ENCODE measurements at places on chromosomes 3 and 15.
A peak's percentile ranks its signal among the peaks of the same experiment; 100 is the strongest.

DNA sequence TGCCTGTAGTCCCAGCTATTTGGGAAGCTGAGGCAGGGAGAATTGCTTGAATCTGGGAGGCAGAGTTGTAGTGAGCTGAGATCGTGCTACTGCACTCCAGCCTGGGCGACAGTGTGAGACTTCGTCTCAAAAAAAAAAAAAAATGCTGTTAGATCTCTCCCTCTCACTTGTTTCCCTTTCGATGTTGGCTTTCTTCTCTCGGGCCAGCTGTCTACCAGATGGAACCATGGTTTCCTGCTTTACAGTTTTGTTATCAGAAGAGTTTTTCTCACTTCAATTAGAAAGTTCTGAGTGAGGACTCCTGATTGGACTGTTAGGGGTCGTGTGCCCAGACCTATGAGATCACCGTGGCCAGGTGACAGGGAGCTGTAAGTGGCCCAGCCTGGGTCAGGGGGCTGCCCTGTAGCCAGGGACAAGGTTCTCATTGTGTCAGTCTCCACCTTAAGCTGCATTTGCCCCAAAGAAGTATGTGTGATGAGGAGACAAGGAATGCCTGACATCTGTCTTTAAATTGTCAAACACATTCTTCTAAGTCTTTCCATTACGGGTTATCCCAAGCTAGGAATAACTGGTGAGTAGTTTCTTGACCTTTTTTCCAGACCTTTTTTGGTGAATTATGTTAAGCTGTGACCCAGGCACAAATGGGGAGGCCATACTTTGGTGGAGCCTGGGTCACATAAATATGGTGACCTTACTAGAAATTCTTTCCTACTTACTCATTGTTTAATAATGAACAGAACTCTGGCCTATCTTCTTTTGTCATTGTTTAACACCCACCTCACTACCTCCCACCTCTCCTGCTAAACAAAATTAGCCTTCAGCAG is 25.2 kb downstream of the SNAPC5 start:
- no peak for DNase-seq

- peak; percentile 58 for DNase-seq
Measured at GRCh38 chr3:24496529-24497482, 2.2 kb upstream of the THRB start.

GRCh38 chr3:157605356-157605755 is 102.1 kb upstream of the VEPH1 start:
- no peak for DNase-seq

- no peak for DNase-seq
Measured at GRCh38 chr15:93179700-93180102, 90.7 kb upstream of the RGMA start.

DNA sequence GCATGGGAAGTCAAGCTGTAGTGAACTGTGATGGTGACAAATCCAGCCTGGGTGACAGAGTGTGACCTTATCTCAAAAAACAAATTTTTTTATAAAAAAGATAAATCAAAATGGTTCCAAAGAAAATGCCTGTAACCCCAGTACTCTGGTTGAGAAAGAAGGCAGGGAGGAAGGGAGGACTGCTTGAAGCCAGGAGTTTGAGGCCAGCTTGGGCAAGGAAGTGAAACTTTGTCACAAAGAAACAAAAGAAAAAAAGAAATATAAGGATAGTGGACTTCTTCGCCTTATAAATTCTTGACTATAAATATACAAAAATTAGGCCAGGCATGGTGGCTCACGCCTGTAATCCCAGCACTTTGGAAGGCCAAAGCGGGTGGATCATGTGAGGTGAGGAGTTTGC is 34.1 kb downstream of the SMARCC1 start:
- DNase-seq = no peak

DNA sequence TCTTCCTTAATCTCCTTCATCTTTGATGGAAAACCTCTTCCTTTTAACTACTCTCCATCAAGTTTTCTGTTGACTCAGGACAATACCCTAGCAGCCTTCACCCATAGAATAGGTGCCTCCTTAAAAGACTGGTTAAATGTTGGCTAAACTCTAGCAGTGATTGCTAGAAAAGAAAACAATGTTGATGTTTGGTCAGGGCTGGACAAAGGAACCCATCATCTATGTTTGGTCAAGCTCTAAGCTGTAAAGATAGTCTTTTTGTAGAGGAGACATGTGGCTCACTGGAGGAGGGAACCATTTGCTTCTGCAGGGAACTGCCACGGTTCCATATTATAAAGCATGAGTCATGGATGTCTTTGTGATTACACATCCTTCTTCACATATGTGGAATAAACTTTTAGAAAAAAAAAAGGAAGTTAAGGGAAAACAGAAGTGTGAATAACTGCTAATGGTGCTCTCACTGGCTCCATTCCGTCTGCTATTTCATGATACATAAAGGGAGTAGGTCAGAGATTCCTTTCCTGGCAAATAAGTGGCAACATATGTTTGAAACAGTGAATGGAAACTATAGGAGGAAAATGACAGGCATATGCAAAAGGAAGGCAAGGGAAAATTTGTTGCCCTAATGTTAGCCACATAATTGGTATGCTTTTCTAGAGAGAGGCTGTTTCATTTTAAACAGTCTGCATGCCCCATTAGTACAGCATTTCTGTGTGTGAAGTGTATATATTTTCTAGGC is 78.2 kb downstream of the CMSS1 start:
- DNase-seq = no peak

GRCh38 chr3:148075771-148076716 is 621.7 kb upstream of the AGTR1 start:
- DNase-seq = peak; percentile 11

- no peak for DNase-seq
Measured at GRCh38 chr3:25084016-25084415, 344.0 kb upstream of the RARB start.

DNA sequence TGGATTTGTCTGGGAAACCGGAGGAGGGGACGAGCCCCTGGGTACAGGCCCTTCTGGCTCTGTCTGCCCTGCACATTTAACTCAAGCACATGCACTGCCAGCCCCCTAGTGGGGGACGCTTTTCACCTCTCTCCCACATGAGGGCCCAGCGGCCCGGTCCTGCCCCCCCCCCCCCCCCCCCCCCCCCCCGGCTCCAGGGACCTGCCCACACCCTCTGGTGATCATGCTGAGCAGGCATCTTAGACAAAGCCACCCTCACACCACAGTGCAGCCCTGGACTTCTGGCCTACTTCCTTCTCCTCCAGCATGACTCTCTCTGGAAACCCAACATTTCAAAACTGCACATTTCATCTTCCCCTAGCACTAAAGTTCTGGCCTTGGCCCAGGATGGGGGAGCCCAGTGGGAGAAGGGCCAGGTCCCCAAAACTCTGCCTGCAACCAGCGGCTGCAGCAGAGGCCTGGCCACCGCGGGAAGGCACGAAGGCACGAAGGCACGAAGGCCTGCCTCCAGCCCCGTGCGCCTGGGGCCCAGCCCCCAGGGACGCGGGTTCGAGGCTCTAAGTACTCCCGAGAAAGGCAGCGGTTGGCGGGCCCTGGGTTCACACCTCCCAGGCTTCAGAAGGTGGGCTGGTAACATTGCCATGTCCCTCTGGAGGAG is 14.1 kb downstream of the KLF15 start:
- no peak for DNase-seq

DNA sequence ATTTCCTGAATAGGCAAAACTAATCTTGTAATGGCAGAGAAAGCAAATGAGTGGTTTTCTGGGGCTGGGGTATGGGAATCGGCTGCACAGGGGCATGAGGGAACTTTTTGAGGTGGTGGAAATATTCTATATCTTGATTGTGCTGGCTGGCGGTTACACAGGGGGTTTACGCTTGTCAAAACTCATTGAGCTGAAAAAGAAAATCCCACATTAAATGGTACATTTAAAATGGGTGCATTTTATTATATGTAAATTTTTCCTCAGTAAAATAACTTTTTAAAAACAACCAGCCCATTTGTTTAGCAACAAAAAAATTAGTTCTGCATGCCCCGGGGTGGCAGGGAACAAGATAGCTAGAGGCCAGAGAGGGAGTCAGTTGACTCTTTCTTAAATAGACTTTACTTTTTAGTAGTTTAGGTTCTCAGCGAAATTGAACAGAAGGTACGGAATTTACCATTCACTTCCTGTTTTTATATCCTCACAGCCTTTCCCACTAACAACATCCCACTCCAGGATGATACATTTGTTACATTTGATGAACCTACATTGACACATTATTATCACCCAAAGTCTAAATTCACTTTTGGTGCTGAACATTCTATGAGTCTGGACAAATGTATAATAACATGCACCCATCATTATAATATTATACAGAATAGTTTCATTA is 41.2 kb upstream of the BCL2A1 start:
- DNase-seq = no peak

DNA sequence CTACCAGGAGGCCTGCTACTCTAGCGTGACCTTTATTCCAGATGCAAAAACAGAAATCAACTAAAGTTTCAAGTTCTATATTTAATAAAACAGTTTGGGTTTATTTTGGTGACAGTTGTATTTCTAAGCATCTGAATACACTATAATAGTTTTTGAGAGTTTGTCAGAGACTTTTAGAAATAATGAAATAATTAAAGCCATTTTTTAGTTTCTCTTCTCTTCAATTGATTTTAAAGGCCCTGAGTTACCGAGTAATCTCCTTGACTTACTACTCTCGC is 523.4 kb downstream of the CADM2 start:
- DNase-seq = no peak

- DNase-seq = no peak
Measured at GRCh38 chr3:118907909-118908308, 126.7 kb downstream of the IGSF11 start.

DNA sequence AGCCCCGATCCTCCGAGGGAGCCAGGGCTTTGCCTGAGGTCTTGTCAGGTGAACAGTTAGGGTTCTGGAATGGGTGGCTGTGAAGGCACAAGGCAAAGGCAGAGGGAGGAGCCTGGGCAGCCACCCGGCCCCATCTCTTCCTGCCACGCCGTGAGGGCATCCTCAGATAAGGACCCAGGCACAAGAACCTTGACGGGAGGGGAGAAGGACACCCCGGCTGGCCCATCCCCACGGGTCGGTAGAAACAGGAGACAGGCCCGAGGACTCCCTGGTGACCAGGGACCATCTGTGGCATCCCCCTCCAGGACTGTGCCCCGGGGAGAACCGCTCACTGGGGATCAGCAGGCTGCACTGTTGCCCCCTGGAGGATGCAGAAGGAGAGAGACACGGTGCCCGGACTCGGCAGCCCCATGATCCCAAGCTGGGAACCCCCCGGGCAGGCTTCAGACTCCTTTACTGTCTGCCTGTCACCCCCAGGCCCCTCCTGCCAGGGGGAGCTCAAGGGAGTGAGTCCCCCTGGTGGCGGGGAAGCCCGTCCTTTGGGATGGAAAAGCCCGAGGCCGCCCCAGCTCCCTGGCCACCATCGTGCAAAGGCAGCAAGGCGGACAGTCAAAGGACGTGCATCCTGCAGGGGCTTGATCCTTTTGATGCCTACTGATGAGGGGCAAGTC is 12.3 kb upstream of the PCSK6 start:
- peak; percentile 36 for DNase-seq

- DNase-seq = no peak
Measured at GRCh38 chr3:85912980-85913379, 954.2 kb downstream of the CADM2 start.

- no peak for DNase-seq
Measured at GRCh38 chr15:74121858-74122257, 8.5 kb upstream of the ISLR2 start.

DNA sequence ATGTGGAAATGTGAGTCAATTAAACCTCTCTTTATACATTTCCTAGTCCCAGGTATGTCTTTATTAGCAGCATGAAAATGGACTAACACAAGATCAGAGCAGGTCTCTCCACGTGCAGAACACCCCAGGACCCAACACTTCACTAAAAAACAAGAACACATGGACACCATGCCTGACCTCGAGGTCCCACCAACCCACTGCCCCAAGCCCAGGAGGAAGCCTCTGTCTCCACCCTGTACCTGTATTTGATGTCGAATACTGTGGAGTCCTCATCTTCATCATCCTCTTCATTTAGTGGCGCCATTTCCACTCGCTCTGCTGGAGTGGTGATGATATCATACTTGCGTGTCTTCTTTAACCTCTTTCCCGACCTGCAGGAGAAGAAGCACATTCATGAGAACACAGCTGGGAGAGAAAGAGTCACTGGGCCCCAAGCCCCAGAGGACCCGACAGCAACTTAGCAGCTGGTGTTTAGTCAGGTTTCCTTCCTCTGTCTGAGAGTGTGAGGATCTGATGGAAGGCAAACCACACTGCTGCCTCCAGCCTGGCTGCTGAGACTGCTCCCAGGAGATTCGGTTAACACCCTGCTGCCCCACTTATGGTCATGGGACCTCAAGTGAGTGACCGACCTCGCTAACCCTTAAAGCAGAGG is 25.5 kb downstream of the FAM174B start:
- no peak for DNase-seq

DNA sequence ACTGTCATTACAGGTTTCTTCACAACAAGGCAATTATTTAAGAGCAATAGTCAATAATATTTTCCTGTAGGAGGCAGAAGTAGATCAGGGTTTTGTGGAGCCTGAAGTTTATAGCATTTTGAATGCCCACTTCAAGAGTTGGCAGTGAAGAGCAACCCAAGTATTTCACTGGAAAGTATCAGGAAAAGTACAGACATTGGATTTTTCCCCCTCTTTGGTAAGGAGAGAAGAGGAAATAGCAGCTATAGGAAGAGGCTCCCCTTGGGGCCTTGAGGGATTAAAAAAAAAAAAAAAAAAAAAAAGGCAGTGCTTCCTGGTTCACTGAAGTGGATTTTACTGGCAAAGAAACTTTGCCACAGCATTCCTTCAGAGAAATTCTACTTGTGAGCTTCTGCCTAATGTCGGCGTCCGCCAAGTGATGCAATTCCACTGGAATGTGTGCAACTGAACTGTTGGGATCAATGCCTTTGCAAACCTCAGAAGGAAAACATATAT is 5.7 kb upstream of the CNTN6 start:
- DNase-seq = peak; percentile 83

GRCh38 chr3:188400494-188401243 is 246.7 kb downstream of the LPP start:
- DNase-seq = no peak

DNA sequence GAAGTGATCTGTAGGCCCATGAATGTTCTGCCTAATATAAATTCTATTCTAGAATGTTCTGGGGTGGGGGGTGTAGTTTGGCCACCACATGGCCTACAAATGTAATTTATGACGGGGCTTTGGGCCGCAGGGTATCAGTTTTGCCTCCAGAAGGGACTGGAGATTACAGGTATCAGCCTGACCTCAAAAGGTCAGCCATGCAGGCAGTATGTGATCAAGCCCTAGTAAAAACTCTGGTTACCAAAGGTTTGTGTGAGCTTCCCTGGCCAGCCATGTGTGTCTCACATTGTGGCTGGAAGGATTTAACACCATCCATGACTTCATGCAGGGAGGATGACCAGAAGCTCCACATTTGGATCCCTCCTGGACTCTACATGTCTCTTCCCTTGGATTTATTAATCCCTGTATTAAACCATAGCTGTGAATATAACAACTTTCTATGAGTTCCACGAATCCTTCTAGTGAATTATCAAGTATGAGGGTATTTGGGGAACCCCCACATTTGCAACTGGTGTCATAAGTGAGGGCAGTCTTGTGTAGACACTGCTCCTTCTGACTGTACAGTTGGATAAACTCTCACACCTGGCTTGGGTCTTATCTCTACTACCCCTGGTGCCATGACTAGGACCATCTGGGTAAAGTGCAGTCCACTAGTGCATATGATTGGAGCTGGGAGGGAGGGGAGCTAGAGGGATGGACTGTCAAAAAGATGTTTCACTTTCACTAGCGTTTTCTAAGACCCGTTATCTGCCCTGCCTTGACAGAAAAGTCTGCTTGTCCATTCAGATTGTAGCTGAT is 50.0 kb upstream of the RFX7 start:
- no peak for DNase-seq
